Activated CD4-positive, alpha-beta T cell treated with anti-CD3 and anti-CD28 coated beads, Interleukin-2, Interleukin-4, amounts not matched to agents 100 ng/mL and 50 ng/mL, durations not matched to agents 16 hours and 8 hours (primary cell): ENCODE measurements at places on chromosomes 7 and 10.

DNA sequence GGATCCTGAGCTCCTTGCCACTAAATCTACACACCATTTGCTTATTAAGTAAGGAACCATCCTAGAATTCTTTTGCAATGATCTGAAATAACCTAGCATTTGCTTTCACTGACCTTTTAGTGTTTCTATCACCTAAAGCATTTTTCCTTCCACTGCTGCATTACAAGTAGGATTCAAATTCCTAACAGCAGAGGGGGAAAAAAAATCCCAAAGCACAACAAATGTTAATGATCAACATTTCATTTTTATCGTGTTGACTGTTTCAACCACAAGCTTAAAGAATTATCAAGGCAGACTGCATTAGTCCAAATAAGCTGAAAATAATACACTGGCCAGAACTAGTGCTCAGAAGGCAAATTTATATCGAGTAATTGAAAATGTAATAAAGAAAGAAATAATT, 174.7 kb upstream of the TCF7L2 start:
- DNase-seq: no peak

DNA sequence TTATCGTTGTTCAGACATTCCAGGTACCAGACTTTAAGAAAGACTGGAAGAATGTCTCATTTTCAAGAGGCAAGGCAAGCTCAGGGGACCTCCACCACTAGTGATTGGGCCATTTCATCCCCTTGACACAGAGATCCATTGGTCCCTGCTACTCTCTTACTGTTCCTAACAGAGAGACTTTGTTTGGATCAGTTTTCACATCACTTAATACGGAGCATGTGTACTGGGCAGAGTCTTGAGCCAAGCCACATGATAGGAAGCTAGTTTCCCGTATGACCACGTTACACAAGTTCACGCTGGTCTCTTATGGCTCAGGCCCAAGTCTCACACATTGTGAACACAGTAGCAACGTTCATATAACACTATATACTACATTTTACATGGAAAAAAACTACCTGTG, 269.9 kb downstream of the BAMBI start:
- no peak for DNase-seq

- peak; percentile 62 for DNase-seq
Measured at GRCh38 chr10:110207011-110207804, at the start of gene MXI1. TSS of gene MXI1 (plus strand) at chr10:110207605. CDS start at chr10:110207809, 204 bp downstream.

- DNase-seq: no peak
Measured at GRCh38 chr10:85124603-85125051, 796.2 kb downstream of the CCSER2 start.
